Stimulated activated CD8-positive, alpha-beta memory T cell treated with anti-CD3 and anti-CD28 coated beads, Interleukin-4, amount 100 ng/mL, for 4 hours (primary cell): ENCODE measurements at places on chromosomes 2 and 18.

DNA sequence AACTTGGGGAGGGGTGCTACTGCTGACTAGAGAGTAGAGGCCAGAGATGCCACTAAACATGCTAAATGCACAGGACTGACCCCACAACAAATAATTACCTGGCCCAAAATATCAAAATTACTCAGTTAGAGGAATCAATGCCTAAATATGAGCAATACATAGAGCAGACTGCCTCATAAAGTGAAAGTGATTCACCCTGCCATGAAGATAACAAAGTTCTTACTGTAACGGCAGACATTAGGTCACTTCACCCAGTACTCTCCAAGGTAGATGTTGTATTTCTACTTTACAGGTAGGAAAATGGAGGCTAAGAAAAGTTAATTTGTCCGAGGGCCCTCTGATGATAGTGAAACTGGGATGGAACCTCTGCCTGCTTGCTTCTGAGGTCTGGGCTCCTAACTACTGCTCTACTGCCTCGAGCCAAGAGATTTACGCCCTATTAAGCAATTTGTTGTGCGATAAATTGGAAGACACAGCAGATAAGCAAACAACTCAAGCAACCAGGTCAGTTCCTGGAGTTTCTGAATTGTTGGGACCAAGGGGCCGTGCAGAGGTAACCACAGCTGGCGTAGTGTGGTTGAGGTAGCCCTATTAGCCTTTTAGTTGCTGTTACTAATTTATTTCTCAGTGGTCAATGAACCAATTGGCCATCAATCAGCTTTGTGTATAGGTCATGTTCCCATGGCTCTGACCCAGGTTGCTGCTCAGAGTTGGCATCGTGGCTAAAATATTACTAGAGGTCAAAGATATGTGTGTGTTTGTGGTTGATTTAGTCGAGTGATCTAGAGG lies 4.8 kb downstream of the DHRS9 start:
- DNase-seq = no peak

GRCh38 chr2:15665943-15666460 lies 74.3 kb downstream of the DDX1 start:
- no peak for DNase-seq

- no peak for DNase-seq
These were observed 101.0 kb downstream of the FAM210A start for GRCh38 chr18:13625355-13625754.

- DNase-seq = no peak
These were observed 24.9 kb upstream of the CATIP start for GRCh38 chr2:218331745-218332144.

- no peak for DNase-seq
These were observed 547.6 kb downstream of the NRXN1 start for GRCh38 chr2:50484371-50484770.

DNA sequence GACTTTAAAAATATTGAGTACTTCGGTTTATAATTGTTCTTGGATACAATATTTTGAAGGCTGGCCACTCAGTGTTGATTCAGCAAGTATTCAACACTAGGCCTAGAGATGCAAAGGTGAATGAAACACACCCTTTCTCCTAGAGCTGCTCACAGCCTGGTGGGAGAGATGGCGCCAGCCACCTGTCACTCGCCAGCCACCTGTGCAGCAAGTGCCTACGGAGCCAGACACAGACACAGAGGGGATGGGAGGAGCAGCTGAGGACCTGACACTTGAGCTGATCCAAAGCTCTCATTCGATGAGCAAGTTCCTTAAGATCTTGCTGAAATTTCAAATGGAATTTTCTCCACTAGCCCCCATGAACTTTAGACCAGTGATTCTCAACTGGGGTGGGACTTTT lies 151.1 kb upstream of the RIOK3 start:
- no peak for DNase-seq

DNA sequence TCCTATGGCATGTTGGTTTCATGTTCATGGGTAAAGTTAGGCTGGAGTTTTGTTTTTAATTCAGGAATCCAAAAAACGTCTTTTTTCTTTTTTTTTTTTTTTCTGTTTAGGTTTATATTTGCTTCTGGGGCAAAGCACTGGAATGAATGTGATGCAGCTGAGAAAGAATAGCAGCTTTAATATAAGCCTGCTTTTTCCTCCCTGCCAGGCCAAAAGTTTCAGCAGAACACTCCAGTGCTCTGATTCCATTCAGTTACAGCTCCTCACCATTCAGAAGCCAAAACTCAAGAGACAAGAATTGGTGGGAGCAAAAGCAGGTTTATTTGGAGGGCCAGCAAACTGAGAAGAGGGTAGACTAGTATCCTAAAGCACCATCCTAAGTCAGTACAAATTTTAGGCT lies 102.7 kb upstream of the PELI1 start:
- DNase-seq = no peak

GRCh38 chr2:239349453-239350135 lies 51.2 kb downstream of the HDAC4 start:
- DNase-seq = no peak

DNA sequence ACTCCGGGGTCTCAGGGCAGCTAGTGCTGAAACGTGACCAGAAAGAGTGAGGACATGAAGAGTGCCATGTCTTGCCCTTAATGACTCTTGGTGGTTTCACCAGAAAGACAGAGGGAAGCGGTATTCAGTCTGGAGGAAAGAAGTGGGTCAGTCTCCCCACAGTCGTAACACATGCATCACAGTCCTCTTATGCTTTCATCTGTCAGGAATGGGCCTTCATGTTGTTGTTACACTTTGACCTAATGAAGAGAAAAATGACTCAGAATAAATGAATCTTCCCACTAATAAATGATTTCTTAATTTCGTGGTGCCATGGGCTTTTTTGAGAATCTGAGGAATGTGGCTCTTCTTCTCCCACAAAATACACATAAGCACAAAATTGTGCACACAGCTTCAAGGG lies 103.2 kb downstream of the SLC8A1 start:
- no peak for DNase-seq

- DNase-seq = no peak
These were observed 154.7 kb downstream of the DYSF start for GRCh38 chr2:71608034-71608433.

DNA sequence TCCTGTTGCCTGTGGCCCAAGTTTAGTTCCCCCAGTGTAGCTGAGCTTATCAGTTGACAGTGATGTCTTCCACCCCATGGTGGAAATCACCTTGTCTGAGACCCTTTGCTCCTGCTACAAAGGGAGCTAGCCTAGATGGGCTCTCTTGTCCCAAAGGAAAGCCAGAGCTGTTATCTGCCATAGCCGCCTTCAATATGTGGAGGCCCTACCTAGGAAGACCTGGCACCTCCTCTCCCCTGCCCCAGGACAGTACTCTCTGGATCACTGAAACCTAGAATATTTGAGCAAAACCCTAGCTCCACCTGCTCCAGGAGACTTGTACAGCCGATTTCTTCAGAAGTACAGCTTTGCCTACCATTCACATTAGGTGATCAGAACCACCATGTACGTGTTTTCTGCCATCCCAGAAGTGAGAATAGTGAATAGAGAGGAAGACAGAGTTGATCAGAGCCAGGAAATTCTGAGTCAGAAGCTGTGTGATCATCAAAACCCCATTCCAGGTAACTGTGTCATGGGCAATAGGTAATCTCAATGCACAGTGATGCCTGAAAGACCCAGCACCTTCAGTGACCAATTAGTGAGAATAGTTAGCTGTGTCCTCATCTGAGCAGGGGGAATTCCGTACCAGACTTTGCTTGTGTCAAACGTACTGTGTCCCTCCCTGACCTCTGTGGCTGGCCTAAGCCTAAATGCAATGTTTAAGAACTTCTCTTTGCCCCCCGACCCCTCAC lies 138.4 kb upstream of the ALPP start:
- DNase-seq = no peak

- DNase-seq = no peak
These were observed 43.6 kb downstream of the LYPD6B start for GRCh38 chr2:149082079-149082478.

DNA sequence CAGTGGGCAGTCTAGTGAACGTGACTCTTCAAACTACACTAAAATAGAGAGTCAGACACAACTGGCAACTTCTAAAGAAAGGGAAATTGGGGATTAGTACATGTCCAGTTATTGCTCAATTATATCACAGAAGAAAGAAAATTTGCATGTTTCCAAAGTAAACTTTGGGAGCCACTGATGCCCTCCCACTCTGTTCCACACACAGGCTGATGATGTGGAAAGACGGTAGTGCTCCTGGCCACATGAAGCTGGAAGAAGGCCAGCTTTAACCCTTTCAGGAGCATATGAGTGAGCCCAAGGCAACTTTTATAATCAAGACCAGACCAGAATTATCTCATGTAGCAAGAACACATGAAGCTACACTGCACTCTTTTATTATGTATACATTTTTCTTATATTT lies 141.0 kb downstream of the NR4A2 start:
- no peak for DNase-seq

DNA sequence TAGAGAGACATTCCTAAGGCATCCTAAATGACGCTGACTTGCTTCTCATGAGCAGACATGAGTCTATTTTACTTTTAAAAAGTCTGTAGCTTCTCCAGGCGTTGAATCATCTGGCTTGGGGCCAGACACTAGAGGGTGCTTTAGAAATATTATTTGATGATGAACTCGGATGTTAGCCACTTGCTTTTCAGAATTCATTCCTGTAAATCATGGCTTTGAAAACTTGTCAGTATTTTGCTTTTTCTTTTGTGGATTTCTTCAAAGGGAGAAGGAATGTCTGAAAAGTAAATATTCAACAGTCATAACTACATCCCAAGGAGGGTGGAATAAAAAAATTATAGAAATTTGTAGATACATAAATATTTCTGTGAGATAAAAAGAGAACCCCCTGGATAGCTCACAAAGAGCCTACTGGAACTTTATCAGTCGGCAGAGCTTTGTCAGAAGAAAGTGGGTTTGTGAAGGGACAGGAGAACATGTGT lies 370.8 kb downstream of the OSR1 start:
- no peak for DNase-seq

DNA sequence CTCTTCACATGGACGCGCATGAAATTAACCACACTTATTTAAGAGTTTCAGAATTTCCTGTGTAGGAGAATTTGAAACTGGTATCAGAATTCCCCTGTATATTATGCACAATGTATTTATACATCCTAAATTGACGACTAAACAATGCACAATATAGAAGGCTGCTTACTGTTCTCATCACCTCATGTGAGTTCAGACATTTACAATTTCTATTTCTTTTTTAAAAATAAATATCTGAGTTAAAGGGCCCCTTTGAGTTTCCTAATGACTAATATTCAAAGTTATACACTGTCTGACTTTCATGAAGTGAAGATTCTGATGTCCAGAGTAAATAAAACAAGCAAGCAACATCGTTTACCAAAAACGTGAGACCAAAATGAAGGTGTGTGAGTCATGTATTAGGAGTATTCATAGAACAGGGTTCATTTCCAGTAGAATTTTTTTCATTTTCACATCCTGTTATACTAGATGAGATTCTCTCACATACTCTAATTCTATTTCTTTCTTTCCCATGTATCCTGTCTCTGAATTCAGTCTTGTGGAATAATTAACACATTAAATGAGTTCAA lies 406.2 kb downstream of the NUP35 start:
- no peak for DNase-seq

DNA sequence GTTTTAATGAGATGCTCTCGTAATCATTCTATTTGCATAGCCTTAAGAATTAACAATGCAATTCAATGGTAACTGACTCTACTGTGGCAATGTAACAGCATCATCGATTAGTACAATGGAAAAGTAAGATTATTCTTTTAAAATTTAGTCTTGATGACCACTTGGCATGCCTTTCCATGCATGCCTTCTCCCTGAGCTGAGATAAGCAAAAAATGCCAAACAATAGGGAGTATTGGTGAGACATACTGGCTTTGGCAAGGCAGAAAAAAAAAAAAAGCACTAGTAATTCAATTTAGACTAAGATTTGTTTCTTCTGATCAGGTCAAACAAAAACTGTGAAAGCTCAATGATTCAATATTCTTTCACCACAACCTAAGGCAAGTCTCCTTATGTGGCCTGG lies 110.8 kb upstream of the TRIB2 start:
- no peak for DNase-seq

DNA sequence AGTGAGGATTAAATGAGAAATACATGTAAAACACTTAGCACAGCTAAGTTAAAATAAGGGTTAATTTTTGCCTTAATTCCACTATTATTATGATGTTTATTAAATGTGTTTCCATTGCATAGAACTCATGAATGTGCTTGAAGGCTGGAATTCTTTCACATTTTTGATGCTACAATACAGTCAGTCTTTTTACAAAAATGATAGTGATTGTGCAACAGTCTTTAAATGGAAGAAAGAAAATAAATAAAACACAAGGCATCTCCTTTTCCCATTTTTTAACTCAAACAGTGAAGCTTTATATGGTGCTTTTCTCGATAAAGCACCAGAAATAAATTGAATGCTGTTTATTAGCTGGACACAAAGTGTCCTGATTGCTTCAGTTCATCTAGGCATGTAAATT lies 123.9 kb downstream of the MAP2 start:
- no peak for DNase-seq

DNA sequence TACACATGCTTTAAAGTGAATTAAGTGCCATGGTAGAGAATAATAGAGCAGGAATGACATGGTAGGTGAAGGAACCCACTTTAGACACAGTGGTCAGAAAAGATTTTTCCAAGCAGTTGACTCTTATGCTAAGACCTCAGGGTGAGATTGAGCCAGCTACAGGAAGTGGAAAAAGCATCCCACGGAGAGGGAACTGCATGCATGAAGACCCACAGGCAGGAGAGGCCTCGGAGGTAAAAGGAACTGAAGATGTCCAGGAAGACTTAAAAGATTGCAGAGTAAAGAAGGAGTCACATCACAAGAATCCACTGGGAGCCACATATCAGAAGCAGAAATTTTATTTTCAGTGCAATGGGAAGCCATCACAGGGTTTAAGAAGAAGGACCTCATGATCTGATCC lies 499.2 kb upstream of the FAM98A start:
- DNase-seq = no peak

DNA sequence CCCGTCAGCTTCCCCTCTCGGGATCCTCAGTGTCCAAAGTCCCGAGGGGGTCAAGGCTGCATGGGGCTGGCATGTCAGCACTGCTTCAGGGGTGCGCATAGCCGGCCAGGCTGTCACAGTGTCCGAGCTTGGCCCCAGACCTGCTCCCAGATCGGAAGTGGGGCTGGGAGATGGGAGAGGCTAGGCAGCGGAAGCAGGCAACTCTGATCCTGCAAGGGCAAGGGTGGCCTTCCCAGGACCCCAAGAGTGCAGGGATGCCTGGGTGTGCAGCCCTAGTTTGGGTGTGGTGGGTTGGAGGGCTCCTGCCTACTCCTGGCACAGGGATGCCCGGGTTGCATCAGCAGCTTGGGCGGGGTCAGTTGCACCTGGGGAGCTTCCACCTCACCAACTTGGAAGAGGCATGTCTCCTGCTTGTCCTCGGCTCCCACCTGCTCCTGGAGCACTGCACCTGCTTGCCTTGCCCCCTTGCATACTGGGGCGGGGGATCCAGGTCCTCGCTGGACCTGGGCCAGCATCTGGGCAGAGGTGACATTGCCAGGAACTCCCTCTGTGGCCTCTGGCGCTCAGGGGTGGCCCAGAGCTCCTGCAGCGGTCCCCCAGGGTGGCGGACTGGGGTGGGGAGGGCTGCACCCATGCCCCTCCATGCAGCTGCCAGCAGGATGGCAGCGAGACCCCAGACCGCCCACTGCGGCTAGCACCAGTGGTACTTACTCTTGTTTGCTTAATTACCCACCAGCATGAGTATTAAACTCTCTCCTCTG lies 41.3 kb downstream of the CBLN2 start:
- DNase-seq = no peak
